ENCODE measurements at places on chromosomes 5 and 9.

DNA sequence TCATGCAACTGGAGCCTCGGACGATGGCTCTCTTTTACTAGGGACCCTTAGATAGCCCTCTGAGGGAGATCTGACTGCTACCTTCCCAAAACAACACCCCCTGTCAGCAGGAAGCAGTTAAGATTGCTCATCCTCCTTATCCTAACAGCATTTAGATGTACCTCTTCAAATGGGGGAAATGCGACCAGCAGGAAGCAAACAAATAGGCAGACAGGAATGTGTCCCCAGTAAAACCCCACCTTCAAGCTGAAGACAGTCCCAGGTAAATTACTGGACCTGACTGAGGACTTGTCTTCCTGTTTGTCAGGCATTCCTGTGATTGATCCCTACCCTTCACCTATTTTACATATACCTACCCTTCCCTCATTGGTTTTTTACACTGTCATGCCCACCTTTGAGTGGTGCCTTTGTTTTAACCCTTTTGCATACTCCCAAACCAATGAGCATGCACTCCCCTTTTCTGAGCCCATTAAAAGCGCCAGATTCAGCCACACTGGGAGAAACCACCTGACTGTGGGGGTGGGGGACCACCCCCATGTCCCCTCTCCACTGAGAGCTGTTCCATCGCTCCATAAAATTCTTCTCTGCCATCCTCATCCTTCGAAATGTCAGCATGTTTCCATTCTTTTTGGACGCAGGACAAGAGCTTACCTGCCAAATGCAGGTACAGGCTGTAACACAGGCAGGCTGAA lies 954.0 kb upstream of the CDH6 start:
- DNase-seq: no peak

DNA sequence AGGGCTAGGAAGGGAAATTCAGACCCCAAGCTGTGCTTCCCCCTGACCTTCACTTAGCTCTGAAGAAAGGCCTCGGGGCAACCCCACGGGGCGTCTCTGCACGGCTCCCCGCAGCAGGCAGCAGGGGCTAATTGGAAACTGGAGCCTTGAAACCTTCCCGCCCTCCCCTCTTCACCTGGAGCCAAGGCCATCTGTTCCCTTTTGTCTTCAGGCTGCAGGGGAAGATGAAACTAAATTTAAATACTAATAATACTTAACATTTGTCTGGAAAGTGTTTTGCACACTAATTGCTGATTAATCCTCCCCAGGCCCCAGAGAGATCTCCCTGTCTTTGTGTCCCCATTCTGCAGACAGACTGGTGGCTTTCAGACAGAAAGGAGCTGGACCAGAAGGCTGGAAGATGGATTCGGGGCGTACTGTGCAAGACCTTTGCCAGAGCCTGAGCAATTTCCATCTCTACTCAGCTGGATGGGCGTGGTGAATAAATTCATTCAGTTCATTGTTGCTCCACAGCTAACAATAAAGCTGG lies 34.1 kb upstream of the CPLX2 start:
- DNase-seq: no peak

- no peak for DNase-seq
Measured at GRCh38 chr5:86008293-86008692, 609.4 kb upstream of the COX7C start.

GRCh38 chr9:137759649-137760321 lies 117.8 kb upstream of the CACNA1B start:
- DNase-seq: no peak

DNA sequence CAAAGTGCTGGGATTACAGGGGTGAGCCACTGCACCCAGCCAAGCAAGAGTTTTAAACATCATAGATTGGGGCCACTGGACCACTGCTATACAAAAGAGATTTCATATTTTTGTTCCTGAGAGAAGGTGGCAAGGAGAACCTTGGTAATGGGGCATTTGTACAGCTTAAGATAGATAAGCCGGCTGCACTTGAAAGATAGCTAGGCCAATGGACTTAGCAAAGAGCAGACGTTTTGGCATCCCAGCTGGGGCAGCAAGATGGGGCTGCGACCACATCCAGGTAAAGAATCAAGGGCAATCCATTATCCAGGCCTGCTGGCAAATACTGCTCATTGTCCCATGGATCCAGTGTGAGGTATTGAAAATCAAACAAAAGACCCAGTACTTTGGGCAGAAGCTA lies 3.9 kb upstream of the ISCA1 start:
- no peak for DNase-seq

DNA sequence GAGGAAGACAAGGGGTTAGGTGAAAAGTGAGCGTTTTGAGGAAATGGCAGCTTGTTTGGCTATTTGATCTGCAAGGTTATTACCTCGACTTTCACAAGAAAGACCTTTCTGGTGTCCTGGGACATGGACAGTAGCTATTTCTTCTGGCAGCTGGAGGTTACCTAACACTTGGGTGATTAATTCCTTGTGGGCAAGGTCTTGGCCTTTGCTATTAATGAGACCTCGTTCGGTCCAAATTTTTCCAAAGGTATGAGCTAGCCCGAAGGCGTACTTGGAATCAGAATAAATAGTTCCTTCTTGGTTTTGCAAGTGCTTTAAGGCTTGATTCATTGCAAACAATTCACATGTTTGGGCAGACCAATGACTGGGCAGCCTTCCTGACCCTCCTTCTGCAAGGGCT lies 4.9 kb downstream of the GTF3C5 start:
- DNase-seq: no peak

GRCh38 chr9:73344060-73344459 lies 192.4 kb downstream of the ANXA1 start:
- DNase-seq: no peak

DNA sequence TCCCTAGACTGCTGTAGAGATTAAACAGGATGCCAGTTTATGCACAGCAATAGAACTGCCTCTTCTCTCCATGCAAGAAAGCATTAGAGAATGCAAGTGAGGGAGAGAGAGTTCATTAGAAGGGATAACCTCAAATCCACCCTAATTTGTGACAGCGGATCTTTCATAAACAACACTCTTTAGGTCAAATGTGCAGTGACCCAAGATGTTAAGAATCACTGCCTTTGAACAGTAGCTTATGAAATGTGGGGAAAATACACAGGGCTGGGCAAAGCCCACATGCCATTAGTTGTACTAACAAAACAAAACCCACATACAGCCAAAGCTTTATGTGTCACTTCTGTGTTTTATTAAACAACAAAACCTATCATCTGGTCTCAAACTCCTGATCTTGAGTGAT lies 36.2 kb upstream of the POU4F3 start:
- no peak for DNase-seq

GRCh38 chr5:58412932-58413331 lies 47.0 kb downstream of the PLK2 start:
- no peak for DNase-seq

DNA sequence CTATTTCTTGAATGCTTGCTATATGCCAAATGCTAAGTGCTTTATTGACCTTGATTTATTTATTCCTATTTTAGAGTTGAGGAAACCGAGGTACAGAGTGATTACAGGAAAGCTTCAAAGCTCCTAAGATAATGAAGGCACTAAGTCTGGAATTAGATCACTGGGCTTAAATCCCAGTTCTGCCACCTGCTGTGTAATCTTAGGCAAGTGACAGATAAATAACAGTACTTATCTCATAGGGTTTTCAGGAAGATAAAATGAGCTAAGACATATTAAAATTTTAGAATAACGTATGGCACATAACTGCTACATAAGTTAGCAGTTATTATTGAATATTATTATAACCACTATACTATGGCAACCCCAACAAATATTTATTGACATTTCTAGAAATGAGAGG lies 843.8 kb downstream of the DTWD2 start:
- no peak for DNase-seq
